ENCODE measurements at places on chromosomes 7 and 10.

DNA sequence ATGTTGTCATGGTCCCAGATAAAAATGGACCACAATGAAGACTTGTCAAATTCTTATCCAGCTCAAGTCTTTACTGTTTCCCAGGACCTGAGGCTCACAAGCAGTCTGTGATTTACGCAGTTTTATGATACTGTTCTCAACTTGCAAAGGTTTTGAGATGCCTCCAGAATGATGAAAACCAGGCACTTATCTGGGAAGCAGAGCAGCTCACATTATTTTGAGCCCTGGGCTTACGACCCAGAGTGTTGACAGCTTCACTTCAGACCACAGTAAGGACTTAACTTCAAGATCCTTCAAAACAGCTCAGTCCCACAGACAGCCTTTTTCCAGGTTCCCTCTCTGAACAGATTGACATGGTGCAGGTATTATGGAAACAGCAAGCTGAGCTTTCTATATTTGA lies 236.1 kb downstream of the RNLS start:
- peak; percentile 34 for DNase-seq

DNA sequence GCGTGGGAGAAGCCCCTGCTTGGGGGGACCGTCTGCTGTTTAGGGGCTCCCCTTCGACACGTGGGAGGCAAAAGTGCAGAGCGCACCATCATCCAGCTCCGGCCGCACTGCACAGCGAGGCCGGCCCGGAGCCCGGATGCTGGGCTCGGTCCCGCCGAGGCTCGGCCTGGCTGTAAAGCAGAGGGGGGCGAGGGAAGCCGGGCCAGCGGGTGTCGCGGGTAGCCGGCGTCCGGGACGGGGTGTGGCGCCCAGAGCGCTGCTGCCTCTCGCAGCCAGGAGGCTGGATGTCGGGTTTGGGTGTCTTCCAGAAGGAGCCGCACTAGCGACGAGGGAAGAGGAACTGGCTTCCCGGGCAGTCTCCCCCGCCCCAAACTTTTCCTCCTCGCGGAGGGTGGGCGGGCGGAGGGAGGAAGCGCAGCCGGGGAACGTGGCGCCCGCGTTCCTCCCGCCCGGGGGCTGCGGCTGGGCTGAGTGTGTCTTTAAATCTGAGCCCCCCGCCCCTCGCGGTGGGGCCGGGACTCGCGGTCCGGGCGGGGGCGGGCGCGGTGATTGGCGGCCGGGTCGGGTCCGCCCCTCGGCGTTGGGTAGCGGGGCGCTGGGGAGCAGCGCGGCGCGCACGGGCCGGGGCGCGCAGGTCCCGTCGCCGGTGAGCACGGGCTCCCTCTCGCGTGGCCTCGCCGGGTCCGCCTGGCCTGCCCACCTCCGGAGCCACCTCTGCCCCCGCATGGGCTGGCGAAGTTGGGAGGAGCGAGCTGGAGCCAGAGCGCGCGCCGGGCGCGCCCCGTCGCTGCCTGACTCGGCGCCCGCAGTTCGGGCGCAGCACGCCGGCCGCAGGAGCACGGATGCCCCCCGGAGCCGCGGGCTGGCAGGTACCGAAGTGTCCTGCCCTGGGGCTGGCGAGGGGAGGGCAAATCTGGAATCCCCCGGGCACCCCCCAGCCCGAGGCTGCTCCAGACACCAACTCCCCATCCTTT lies at the start of gene PALD1:
Gene PALD1, plus strand, starts transcription at position 577 of the 974 bp plus-strand sequence. CDS start 47,185 bp downstream, outside the sequence.
- DNase-seq, result peak; percentile 71

DNA sequence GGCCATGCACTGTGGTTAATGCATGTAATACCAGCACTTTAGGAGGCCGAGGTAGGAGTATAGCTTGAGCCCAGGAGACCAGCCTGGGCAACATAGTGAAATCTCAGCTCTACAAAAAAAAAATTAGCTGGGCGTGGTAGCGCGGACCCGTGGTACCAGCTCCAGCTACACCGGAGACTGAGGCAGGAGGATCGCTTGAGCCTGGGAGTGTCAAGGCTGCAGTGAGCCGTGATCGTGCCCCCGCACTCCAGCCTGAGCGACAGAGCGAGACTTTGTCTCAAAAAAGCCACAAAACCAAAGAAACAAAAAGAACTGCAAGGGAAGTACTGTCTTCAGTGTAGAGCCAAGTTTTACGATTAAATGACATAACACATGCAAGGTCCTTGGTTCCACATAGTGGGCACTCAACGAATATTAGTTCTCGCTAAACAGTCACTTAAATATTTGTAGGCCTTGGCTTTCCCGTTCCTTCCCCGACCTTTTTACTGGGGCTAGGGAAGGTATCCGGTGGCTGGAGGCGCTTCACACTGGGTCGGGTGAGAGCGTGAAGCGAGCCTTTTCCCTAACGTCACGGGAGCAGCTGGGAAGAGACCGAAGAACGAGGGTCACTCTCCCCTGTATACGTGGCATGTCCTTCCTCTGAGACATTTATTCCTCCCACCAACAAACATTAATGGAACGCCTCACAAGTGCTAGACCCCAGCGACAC lies 993 bp upstream of the SND1 start:
- DNase-seq, result peak; percentile 39

DNA sequence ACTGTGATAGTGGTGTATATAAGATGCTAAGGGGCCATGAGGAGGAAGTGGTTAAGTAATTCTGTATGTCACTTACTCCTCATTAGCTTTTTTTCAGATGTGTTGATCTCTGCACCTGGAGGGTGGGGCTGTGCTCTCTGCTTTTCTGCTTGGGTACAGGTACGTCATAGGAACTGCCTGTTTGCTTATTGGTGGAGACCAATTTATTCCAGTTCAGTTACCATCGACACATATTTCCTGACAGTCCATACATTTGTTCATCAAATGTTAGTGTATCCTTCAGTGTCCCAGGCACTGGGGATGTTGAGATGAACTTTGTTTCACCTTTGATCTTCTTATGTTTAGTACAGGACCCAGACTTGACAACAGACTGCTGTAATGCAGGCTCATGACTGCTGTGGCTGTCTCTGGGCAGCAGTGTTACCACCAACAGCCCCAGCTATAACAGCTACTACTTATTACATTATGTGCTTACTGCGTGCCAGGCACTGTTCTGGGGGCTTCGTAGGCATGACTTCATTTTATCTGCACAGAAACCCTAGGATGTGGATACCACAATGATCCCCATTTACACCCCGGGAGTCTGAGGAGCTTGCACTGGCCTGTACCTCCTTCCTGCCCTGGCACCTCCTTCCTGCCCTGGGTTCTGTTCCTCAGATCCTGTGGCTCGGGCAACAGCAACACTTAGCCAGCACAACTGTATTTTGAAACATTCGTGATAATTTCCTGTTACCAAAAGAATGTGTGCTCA lies 87.4 kb downstream of the BUB3 start:
- no peak for DNase-seq

DNA sequence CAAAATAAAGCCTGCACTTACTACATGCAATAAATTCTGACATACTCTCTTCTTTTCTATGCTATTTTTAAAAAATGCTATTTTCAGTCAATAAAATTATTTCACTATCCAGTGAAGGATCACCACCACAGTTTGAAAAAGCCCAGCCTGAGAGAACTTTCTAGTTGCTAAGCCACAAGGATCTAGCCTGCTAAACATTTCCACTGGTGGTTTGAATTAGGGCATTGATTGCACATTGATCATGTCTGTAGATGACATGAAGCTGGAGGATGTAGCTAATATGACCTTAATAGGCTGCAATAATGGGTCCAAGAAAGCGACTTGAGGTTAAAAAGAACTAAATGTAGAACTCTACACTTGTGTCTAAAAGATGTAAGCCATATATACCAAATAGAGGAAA lies 56.0 kb upstream of the ARHGAP21 start:
- no peak for DNase-seq

- no peak for DNase-seq
Observed at GRCh38 chr7:66739477-66739876, 1.1 kb upstream of the RABGEF1 start.

GRCh38 chr10:88892222-88892967 lies 12.3 kb downstream of the STAMBPL1 start:
- no peak for DNase-seq

- peak; percentile 32 for DNase-seq
Observed at GRCh38 chr7:154789404-154789803, 213.5 kb downstream of the PAXIP1 start.

DNA sequence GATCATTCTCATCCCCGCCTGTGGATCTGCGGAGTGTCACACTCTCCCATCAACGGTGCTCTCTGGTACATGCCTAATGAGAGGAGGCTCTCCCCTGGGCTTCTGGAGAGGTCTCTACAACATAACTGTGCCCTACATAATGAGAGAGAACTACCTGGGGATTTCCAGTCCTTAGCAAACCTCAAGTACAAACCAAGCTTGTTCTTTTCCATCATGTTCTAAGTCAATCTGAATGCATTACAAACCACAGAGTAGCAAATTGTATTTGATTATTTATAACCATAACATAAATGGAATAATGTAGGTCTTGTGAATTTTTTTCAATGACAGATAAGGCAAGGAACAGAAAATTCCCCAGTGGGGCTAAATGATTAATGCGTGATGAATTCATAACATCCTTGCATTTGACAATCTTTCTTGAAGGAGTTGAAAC lies 412.4 kb upstream of the NRP1 start:
- no peak for DNase-seq

DNA sequence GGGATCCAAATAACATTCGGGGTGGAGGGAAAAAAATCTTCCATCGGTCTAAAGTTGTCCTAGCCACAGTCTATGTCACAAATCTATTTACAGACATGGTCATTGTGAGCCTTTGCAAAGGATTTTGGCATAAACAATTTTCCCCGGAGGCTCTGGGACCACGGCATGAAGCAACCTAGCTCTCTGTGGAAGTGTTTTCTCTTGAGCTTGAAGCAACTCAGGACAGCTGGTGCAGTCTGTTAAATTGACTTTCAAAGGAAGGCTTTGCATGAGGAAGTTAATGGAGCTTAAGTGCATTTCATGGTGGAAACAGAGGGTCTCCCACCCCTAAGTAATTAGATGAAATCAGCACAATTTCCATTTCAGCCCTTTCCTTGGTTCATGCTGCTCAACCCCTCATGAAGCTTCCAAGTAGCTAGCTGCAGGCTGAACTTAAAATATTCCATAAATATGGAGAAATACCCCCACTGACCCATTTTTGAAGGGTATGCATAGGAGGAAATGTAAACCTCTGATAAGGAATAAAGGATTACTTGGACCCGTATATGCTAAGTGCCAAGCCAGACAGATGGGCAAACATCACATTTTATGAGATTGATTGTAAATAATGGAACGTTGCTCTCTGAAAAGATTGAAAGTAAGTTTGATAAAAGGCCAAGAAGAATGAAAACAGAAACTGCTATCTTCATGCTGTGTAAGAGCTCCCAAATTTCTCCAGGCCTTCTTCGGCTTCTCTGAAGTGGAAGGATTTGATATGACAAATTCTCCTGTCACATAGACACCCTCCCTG lies 39.9 kb downstream of the CCDC3 start:
- DNase-seq, result peak; percentile 18

GRCh38 chr10:94062611-94063010 lies 68.9 kb downstream of the PLCE1 start:
- DNase-seq, result no peak

DNA sequence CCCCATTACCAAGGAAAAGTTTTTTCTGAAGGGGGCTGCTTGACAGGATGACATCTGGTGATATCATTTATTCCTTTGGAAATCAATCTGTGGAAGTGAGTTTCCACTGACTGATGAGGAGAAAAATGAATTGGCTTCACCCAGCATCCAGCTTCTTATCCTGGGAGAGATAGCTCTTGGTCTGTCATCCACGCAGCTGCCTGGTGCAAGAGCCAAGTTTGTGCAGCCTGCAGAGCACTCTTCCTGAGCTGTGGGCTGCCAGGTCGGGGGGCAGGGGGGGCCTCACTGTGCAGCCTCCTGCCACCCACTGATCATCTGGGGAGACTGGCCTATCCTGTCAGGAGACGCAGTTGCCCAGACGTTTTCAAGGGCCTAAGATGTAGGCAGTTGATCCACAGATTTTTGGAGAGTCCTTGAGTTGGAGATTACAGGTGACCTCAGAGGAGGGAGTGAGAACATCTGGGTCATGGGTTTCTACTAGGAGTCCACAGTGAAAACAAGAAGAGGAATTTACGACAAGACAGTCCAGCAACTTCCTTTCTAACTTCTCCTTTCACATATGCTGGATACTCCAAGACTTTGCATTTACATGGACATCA lies 75.4 kb downstream of the EGFR start:
- no peak for DNase-seq

- DNase-seq, result no peak
Observed at GRCh38 chr10:2476812-2477553, 590.4 kb upstream of the PFKP start.
